SW480 (cell line): ENCODE measurements at places on chromosomes 3 and 15.

GRCh38 chr3:130557336-130558035 lies 40.5 kb downstream of the COL6A6 start:
- no peak for DNase-seq

- peak; percentile 42 for DNase-seq
Measured at GRCh38 chr15:75732809-75733451, 20.3 kb upstream of the CSPG4 start.

DNA sequence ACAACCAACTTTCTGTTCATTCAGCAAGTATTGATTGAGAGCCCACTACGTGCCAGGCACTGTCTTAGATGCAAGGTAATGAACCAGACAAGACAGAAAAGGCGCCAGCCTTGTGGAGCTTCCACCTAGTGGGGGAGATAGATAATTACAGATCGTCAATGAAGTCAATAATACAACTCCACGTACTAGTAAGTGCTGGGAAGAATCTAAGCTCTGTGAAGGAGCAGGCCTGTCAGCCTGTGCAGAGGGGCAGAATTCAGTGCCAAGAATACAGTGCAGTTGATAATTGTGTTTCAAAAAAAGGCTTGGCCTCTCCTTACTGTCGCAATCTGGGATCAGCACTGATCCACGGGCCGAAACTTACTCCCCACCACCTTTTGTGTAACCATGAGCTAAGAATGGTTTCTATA lies 186.3 kb downstream of the FEZF2 start:
- no peak for DNase-seq

DNA sequence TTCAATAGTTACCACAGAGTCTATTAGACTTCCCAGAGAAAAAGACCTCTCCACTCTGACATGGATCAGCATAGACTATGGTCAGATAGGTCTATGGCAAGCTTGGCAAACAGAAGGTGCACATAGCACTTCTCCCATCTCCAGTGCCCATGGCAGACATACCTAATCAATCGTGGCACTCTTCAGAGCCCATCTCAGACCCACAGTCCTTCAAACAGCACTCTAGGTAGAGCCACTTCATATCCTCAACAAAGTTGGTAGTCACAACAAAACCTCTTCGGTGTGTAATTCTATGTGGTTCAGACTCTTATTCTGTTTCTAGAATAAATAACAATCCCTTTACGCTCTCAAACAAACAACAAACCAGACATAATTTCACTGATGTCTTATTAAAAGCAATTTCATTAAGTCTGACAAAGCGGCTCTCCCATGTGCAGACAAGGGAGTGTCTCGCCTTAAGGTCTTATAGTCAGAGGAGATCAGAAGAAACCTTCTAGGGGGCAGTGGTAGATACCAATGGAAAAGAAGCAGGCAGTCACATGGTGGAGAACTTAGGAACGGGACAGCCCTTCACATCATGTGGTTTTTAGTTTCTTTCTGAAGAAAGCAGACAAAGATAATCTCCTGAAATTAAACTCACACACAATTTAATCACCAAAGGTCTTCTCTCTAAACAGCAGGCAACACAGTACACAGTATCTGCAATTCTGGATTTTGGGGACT lies 483.4 kb downstream of the FOXP1 start:
- DNase-seq = no peak

DNA sequence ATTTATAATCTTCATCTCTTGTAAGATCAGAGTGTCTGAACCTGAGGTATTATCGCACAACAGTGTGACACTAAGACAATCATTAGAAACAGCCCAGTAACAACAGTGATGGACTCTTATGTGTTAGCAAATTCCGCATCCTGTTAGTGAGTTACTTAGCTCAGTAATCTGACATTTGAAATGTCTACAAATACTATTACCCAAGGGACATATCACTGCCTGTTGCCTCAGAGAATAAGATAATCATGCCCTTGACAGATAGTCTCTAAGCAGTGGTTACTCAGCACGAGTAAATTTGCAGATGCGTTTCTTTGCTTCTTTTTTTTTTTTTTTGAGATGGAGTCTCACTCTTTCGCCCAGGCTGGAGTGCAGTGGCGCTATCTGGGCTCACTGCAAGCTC lies 13.4 kb upstream of the RTP1 start:
- no peak for DNase-seq

- DNase-seq = no peak
Measured at GRCh38 chr3:67334588-67334987, 319.8 kb downstream of the SUCLG2 start.

DNA sequence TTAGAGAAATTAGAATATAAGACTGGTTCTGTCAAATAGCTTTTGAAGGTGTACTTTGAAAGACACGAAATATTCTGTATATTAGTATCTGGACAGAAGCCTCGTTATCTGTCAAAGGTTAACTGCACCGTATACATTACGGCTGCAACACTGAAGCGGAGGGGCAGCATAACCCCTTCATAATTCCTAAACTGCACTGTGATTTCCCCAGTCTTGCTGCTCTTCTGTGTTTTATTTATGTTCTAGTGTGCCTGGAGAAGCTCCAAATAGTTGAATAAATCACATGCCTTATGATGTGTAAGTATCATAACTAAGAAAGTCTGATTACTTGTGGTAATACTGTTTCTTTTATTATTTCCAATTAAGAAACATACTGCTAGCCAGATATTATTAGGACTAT lies 285.7 kb upstream of the ROBO2 start:
- DNase-seq = no peak

DNA sequence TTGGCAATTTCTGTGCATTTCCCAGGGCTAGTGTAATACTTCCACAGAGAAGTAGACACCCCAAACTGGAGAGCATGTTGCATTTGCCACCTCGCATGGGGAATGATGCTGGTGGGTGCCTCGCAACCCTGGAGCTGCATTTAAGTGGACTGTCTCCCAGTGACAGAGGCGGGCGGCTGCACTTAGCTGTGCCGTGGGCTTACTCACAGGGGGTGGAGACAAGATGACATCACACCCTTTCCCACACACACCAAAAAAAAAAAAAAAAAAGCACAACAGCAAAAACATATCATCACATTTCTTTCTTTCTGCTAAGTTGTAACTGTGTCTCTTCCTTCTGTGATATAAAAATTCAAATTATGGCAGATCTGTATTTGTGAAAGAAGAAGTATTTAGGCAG lies at the start of gene ABI3BP:
TSS of gene ABI3BP (minus strand) at position 113 of the 400 bp plus-strand sequence. CDS start at position 76, 37 bp downstream.
- DNase-seq = peak; percentile 53

DNA sequence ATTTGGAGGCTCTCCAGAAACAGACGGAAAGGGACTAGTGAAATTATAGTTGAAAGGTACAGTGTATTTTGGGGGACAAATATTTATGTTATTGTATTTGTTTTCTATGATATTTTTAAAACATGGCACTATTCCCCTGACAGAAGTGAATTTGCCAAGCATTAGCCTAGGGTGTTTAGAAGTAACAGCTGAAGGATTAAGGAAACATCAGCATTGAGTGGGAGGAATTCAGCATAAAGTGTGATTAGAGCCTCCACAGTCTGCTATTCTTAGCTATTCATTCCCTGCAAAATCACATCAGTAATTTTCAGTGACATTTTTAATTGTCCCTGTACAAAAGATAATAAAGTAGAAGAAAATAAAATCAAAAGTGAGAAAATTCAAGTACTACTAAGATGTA lies 231.4 kb downstream of the ROBO2 start:
- no peak for DNase-seq

DNA sequence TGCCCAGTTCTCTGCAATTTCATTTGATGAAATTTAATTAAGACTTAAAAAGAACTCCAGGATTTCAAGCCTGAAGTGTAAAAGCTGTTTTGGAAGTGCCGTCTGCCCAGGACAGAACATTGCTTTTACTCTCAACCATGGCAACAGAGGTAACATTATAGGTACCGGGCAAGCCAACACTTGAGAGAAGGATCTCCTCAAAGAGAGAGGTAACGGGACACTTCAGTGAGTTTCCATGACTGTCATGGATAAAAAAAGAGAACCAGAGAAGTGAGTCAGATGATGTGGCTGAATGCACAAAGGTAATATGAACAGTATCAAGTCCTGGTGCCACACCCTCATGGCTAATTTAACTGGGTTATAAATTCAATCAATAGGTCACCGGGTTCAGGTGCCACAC lies 130.2 kb upstream of the LMOD3 start:
- DNase-seq = no peak

DNA sequence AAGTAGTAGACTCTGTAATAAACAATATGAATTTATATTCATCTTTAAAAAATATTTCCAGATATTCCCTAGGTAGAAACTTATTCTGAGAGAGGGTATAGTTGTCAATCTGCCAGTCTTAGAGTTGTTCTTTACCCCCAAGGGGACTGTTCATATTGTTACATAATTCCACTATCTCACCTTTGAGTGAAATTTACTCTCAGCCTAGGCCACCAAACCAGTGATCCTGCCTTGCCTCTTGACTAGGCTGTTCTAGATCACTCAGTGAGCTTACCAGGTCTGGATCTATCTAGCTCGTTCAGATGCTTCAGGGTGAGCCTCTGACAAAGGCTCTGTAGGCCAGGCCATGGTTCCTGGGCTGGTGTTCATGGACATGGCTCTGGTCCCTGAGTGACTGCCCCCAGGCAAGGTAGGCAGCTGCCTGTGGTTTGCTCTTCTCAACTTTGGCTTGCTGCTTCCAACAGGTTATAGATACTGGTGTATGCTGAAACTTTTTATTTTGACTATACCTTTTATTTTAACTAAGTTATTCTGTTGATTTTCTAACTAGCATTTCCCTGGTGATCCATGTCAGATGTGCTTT lies 27.6 kb downstream of the ZNF592 start:
- no peak for DNase-seq

DNA sequence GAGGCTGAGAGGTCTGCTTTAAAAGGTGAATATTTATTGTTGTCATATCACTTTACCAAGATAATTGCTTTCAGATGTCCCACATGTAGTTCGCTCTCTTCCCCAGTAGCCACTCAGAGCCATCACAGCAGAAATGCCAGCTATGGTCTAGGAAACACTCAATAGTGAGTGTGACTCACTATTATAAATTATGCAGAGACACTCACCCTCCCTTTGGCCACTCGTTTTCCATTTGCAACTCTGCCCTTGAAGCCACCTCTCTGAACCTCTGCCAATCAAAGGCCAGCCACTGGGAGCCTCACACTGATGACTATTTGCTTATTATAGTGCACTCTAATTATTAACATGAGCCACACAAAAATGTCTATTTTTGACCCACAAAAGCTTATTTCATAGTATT lies 328.1 kb upstream of the ATP10A start:
- DNase-seq = no peak

DNA sequence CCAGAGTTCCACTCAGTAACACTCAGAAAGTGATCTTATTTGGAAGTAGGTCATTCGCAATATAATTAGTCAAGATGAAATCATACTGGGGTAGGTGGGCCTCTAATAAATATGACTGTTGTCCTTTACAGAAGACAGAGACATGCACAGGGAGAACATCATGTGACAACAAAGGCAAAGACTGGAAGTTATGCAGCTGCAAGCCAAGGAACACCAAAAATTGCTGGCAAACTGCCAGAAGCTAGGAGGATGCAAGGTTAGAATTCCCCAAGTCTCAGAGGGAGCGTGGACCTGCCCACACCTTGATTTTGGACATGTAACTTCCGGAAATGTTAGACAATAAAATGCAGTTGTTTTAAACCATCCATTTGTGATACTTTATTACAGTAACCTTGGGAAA lies 471.5 kb upstream of the AGTR1 start:
- no peak for DNase-seq

DNA sequence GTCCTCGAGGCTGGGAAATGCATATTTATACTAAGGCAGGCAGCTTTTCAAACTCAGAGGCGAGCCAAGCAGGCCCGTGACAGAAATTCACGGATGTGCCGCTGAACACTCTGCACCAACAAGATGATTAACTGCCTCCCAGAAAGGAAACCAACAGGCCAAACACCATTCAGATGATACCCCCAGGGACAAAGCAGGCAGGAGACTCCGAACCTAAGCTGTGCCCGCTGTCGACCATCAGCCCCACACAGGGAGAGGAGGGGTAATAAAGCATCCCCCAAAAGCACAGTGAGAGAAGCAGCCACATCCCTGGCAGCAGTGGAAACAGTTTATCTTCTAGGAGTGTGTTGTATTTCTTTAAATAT lies 31.8 kb downstream of the ADAMTS17 start:
- DNase-seq = no peak

GRCh38 chr3:54841471-54841870 lies 86.4 kb downstream of the LRTM1 start:
- no peak for DNase-seq

- DNase-seq = no peak
Measured at GRCh38 chr3:85255949-85256348, 297.2 kb downstream of the CADM2 start.

- no peak for DNase-seq
Measured at GRCh38 chr3:30623351-30623750, 16.9 kb downstream of the TGFBR2 start.

DNA sequence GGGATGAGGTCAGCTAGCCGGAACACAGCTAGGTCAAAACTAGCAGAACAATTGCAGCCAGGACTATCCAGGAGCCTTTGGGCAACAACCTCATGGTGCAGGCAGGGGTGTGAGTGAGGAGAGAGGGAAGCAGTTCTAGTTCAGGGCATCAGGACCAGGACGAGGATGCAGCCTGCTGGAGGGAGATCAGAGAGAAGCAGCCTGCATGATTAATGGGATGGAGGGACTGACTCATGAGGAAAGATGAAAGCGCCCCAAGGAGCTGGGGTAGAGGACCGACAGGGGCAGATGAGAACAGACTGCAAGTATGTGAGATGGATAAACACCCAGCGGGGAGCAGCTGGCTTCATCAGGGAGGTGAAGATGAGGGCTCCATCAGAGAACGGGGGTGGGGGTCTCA lies 37.9 kb upstream of the LRTM1 start:
- DNase-seq = no peak

DNA sequence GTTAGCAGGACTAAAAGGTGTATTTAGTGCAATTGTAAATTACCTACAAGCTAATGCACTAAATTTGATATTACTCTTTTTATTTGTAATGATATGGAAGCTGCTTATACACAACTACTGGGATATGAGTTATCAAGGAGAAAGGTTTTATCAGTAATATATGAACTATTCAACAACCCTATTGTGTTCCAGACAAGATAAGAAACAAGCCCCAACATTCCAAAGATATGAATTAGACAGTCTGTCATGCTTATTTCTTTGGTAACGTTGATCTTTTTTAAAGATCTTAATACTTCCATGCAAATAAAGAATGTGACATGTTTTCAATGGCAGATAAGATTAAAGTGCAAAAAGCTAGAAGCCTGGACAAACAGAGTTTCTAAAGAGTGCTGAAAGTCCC lies 314.0 kb upstream of the THBS1 start:
- no peak for DNase-seq

GRCh38 chr15:60614862-60615771 lies 136.2 kb upstream of the ICE2 start:
- no peak for DNase-seq

GRCh38 chr3:23490459-23490858 lies 287.3 kb downstream of the UBE2E2 start:
- DNase-seq = no peak

GRCh38 chr3:101849714-101850245 lies 466 bp downstream of the NFKBIZ start:
- peak; percentile 29 for DNase-seq

- no peak for DNase-seq
Measured at GRCh38 chr3:138944929-138945708, 1.8 kb downstream of the FOXL2 start.

GRCh38 chr3:39383881-39384664 lies 903 bp downstream of the SLC25A38 start:
- peak; percentile 90 for DNase-seq

GRCh38 chr3:105930733-105931132 lies 61.9 kb upstream of the CBLB start:
- DNase-seq = no peak
